ENCODE measurements at places on chromosomes 12 and 14. TPM values are rescaled to one million over a fixed set of nuclear protein-coding genes. Genes with fewer than 3 reads are reported as not detected.

DNA sequence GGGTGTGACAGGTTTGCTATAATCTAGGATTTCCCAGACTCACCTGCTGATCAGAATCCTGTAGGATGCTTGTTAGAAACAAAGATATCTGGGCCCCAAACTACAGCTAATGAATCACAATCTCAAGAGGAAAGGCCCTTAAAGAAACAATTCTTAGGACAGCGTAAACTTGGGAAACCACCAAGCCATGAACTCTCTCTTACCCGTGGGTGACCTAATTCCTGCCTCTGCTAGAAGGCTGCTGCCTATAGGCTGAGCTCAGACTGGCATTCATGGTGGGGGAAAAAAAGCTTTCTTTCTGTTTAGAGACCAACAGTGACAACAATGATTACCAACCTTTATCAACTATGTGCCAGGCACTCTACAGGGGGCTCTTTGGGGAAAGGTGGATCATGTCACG lies 213.9 kb upstream of the FKBP4 start:
- no peak for DNase-seq
- H3K27ac ChIP-seq, result no peak overlapping the region
- no peak overlapping the region for H3K4me3 ChIP-seq
- H3K4me1 ChIP-seq, result peaks cover 11% of the 10 kb centered on the region
- no peaks in the 10 kb centered on the region for H3K36me3 ChIP-seq
- H3K27me3 ChIP-seq, result no peaks in the 10 kb centered on the region

GRCh38 chr12:42422785-42423184 lies 96.8 kb downstream of the PPHLN1 start:
- H3K4me3 ChIP-seq, result no peak overlapping the region
- H3K27me3 ChIP-seq, result no peaks in the 10 kb centered on the region
- no peak for DNase-seq
- no peak overlapping the region for H3K27ac ChIP-seq
- H3K4me1 ChIP-seq, result no peaks in the 10 kb centered on the region

DNA sequence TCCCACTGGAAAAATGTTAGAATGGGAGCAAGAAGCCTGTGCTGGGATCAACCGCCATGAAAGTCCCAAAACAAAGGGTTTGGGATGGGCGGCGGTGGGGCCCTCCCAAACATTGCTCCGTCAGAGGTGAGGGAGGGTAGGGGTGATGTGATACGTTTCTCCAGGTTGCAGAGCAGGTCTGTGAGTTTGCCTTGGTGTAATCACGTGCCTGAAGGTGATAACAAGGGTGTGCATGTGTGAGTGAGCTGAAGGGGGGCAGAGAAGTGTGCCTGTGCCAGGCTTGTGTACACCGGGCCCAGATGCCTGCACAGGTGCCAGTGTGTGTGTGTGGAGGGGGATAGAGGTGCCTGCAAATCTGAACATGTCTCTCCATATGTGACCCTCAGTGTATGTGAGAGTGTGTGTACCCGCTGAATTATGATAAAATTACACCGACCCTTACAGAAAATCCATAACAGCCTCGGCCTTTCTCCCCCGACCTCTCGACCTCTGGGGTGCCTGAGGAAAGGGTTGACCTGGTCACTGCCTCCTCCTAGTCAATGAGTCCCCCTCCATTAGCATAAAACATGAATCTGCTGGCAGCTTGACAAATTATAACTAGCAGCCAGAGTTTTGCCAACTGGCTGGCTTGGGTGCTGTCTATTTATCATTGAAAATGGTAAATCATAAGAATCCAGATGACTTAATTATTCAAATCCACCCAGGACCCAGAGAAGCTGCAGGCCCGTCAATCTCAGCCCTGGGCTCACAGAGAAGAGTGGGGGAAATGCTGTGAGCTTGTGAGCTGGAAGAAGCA lies 55.6 kb downstream of the SMUG1 start:
- H3K4me3 ChIP-seq, result no peak overlapping the region
- H3K4me1 ChIP-seq, result peaks cover 99% of the 10 kb centered on the region
- DNase-seq, result peak; percentile 90
- H3K27me3 ChIP-seq, result no peaks in the 10 kb centered on the region
- peak overlapping the region; percentile 96 for H3K27ac ChIP-seq

DNA sequence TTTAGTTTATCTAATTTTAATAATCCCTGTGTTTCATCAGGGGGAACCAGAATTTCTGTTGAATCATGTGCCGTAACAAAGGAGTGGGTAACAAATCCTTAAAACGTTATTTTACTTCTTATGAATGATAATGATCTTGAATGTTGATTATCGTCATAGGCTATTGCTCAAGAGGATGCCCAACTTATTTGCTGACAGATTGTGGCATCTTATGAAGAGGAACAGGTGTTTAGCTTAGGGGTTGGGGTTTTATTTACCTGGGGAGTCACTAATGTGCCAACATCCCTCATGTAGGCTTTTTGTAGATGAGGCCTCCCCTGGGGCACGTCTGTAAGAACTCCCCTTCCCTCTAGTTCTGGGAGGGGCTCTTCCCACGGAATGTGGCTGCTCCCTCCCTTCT lies 32.4 kb upstream of the TMX1 start:
- H3K4me3 ChIP-seq, result no peak overlapping the region
- no peaks in the 10 kb centered on the region for H3K27me3 ChIP-seq
- peaks cover 4% of the 10 kb centered on the region for H3K4me1 ChIP-seq
- DNase-seq, result no peak
- no peak overlapping the region for H3K27ac ChIP-seq

DNA sequence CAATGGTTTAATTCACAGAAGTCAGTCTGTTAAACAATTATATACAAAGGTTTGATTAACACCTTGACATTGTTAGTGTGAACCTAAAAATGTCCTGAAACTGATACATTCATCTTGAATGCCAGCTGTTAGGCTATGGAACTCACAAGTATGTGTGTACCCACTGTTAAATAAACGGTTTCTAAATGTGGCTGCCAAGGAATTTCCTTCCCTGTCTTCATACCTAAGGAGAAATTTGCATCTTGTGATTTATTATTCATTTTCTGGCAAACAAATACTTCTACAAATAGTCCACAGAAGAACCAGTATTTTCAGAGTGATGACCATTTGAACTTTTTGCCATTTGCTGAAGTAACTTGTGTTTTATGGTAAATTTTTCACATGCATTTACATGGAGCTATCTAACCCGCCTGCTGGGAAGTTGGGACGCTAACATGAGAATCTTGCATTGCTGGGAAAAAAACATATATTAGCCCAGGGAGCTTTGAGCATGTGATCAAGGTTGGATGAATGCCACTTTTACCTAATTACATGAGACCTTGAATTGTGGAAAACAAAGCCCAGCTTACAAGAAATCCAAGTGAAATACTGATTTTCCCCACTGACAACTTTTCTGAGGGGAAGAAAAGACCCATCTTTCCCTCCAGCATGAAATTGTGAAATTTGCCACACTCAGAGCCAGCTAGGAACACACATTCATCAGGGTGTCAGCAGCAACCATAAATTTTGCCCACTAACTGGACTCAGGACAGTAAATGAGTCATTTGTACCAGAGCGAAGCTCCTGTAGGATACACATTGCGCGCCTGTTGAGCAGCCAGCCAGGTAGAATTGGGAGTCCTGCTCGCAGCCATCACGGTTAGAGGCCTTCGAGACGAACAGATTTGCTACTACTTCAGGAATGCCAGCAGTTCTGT lies 118.0 kb downstream of the KICS2 start:
- H3K27ac ChIP-seq, result peak overlapping the region; percentile 55
- H3K4me1 ChIP-seq, result peaks cover 9% of the 10 kb centered on the region
- H3K27me3 ChIP-seq, result no peaks in the 10 kb centered on the region
- no peak overlapping the region for H3K4me3 ChIP-seq
- DNase-seq, result peak; percentile 14
- peaks cover 5% of the 10 kb centered on the region for H3K36me3 ChIP-seq

GRCh38 chr14:96231056-96231455 lies 25.0 kb upstream of the BDKRB1 start:
- H3K36me3 ChIP-seq, result no peaks in the 10 kb centered on the region
- H3K4me1 ChIP-seq, result peaks cover 14% of the 10 kb centered on the region
- H3K27me3 ChIP-seq, result no peaks in the 10 kb centered on the region
- DNase-seq, result peak; percentile 56
- H3K4me3 ChIP-seq, result no peak overlapping the region

DNA sequence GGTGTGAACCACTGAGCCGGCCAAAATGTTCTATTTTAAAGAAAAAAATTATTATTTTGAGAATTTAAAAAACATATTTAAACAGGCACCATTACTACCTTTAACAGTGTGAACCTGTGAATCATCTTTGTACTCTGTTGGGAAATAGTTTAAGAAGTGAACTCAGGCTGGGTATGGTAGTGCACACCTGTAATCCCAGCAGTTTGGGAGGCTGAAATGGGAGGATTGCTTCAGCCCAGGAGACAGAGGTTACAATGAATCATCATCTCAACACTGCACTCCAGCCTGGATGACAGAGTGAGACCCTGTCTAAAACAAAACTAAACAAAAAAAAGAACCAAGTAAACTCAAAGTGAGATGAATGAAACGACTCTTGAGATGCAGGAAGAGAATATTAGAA lies 3.1 kb upstream of the WDR89 start:
- H3K27ac ChIP-seq, result no peak overlapping the region
- no peak for DNase-seq
- H3K4me3 ChIP-seq, result no peak overlapping the region
- no peaks in the 10 kb centered on the region for H3K27me3 ChIP-seq

The LPAR5 gene
- total RNA-seq, result 2.8 TPM

The FZD10 gene
- 0.92 TPM for total RNA-seq

The USP44 gene
- total RNA-seq, result 0.43 TPM

The GPD1 gene
- 0.58 TPM for total RNA-seq

The EVL gene
- 23.3 TPM for total RNA-seq

The ASPG gene
- 8.8 TPM for total RNA-seq

The TBK1 gene
- total RNA-seq, result 36.7 TPM

The SMIM41 gene
- 7.8 TPM for total RNA-seq

The NGB gene
- total RNA-seq, result not detected
